Urinary bladder (tissue), 4 donors: ENCODE measurements at places on chromosomes 2 and 18. TPM values are rescaled to one million over a fixed set of nuclear protein-coding genes. Genes with fewer than 3 reads are reported as not detected.

The PLEK gene
- total RNA-seq = 12.4 TPM

The THUMPD2 gene
- total RNA-seq = 35.4 TPM

The TNS1 gene
- 191 TPM for total RNA-seq

The GRP gene
- total RNA-seq = not detected

The CTAGE1 gene
- not detected for total RNA-seq

The IL1F10 gene
- not detected for total RNA-seq

The MARCHF4 gene
- total RNA-seq = 0.05 TPM

The LOXHD1 gene
- 1.2 TPM for total RNA-seq

The ZDBF2 gene
- 30.4 TPM for total RNA-seq

The KIAA2012 gene
- total RNA-seq = 0.16 TPM

The OSBPL1A gene
- 53.3 TPM for total RNA-seq

The NR4A2 gene
- 2.9 TPM for total RNA-seq

The C2orf49 gene
- 28.0 TPM for total RNA-seq

The SP100 gene
- 82.3 TPM for total RNA-seq

The LRP2 gene
- 0.26 TPM for total RNA-seq

The GPAT2 gene
- 1.8 TPM for total RNA-seq
